GM12864 (cell line): ENCODE measurements at places on chromosomes 4 and X.

DNA sequence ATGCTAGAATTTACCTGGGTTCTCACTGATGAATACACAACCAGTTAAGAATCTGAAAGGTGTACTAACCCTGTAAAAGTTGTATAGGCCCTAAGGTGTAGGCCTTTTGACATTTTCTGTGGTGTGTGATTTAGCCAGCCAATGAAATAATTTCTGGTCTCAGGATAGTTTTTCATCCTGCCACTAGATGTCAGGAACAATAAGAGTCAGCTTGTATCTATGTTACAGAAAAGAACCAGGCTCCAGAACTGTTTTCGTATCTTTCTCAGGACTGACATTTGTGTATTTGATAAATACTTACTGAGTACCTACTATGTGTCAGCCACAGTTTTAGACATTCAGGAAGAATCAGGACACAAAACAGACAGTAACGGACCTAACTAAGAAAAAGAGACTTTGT is 673.6 kb upstream of the TENM3 start:
- DNase-seq, result no peak

DNA sequence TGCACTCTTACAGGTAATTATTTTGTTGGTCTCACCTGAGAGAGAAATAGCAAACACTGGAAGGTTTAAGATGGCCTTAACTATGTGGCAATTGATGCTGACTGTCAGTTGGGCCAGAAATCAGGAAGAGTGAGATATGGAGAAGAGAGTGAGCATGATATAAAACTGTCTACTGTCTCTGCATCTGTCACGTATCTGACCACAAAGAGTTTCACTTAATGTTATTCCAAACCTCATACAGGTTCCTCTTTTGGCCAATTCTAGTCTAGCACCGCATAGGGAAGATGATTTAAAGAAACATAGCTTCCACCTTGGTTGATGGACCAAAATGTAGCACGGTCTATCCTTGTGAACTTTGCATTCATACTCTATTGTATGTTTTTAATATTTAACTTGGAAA is 381.0 kb upstream of the BOD1L1 start:
- no peak for DNase-seq

DNA sequence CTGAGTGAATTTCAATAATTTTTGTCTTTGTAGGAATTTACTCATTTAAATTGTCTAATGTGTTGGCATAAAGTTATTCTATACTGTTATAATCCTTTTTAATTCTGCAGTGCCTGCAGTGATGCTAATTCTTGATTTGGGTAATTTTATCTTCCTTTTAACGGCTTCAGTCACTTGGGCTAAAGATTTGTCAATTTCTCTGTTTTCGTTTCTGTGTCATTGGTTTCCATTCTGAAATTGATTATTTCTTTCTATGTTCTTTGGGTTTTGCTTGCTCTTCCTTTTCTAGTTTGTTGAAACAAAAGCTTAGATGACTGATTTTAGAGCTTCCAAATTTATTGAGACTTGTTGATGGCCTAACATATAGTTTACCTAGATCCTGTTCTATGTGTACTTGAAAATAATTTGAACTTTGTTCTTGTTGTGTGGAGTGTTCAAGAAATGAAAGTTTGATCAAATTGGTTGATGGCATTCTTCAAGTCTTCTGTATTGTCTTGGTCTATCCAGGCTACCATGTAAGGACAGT is 89.4 kb downstream of the TNIP2 start:
- DNase-seq, result no peak

- no peak for DNase-seq
These were observed 50.9 kb downstream of the TSC22D3 start for GRCh38 chrX:107724653-107725052.

- DNase-seq, result no peak
These were observed 90.2 kb upstream of the UNC5C start for GRCh38 chr4:95638920-95639501.

GRCh38 chrX:153063315-153063714 is 7.0 kb downstream of the PNMA3 start:
- DNase-seq, result no peak

DNA sequence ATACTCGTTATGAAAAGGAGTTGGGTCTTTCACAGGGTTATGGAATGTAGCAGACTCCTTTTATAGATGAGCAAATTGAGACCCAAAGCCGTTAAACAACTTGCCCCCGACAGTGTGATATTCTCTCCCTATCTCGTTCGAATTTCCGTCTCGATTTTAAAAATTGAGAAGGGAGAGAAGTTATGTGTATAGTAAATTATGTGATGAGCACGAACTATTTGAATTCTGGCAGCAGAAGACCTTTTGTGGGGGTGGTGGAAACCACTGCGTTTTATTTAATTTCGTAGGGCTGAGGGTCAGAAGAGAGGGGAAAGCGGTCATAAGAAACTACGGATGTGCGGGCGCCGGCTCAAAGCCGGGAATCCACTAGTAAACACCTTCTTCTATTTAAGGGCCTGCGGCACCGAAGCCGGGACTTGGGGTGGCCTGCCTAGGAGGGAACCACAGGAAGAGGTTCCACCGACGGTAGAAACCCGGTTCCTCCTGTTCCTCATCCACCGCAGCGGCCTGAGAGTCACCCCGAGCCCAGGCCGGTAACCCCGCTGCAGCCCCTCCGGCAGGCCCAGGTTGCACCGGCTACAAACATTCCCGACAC is 1.5 kb upstream of the DDX3X start:
- DNase-seq, result no peak

GRCh38 chr4:82989575-82990429 is 20.8 kb downstream of the LIN54 start:
- DNase-seq, result no peak

GRCh38 chr4:9938933-9939332 is 82.4 kb downstream of the SLC2A9 start:
- no peak for DNase-seq

GRCh38 chr4:98260579-98261404 is at the start of gene RAP1GDS1:
RAP1GDS1 (plus strand) TSS chr4:98261384; CDS start chr4:98261566, 182 bp downstream.
- peak; percentile 85 for DNase-seq

DNA sequence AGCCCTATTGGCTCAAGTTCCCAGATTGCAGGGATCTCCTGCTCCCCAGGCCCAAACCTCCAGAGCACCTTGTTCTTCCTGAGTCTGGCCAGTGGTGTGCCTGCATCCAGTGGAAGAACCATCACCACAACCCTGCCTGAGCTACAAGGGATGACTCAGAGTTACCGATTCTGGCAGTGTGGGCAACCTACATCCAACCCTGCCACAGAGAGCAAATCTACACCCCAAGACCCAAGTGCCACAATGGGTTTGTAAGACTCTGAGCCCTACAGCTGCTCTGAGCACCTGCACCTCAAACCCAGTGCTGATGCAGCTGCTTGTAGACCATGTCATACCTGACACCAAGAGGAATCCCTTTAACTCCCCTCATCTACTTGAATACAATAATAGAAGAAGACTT is 110.0 kb downstream of the SOWAHB start:
- no peak for DNase-seq

DNA sequence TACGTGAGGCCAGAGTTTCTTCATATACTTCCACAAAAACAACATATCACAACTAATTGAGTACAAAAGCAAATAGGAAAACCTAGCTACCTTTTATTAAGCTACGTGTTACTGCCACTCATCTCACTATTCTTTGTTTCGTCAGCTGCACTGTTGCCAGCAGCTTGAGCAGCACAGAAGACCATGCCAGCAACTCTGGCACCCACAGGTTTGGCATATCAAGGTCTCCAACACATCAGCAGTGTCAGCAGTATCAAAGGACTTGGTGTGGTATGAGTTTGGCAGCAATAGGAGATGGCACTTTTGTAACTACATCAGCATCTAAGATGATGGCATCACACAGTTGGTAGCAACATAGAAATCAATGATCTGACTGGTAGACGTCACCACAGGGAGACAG is 30.7 kb downstream of the CDKL2 start:
- no peak for DNase-seq

GRCh38 chr4:168183717-168184571 is 91.6 kb downstream of the ANXA10 start:
- DNase-seq, result peak; percentile 2

GRCh38 chr4:154610582-154610981 is 1.9 kb downstream of the FGG start:
- no peak for DNase-seq

GRCh38 chrX:133365871-133366611 is 49.2 kb downstream of the GPC4 start:
- no peak for DNase-seq

- no peak for DNase-seq
These were observed 328.0 kb downstream of the PPP3CA start for GRCh38 chr4:101019313-101019712.

- DNase-seq, result no peak
These were observed 9.2 kb downstream of the HNRNPH2 start for GRCh38 chrX:101417190-101417589.
